Activated CD4-positive, alpha-beta T cell treated with anti-CD3 and anti-CD28 coated beads, Interleukin-2, amount 50 U/mL, for 1 hour (primary cell): ENCODE measurements at places on chromosomes 13 and 19.

DNA sequence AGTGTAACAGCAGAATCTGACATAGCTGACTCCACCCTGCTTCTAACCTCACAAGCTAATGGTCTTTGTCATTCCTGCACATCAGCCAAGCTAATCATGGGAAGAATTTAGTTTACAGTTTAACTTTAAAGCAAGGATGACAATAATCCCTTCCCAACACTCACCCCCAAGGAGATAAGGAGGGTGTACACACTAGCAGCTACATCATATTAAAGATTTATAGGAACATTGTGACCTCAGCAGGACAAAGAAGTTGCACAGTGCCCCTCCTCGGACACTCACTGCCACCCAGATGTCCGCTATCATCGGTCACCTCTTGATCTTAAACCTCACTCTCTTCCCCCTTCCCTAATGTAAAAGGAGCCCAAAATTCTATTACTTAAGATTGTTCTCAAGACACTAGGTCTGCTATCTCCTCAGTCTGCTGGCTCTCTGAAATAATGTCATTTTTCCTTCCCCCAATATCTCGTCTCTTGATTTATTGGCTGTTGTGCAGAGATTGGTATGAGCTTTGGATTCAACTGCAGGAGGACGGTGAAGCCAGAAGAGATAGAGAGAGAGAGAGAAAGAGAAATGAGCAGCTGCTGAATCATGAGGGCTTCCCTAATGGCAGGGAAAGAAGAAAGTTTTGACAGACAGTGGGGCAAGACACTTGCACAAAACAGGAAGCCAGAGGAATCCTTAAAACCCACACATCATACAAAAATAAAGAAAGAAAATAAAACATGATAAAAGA is 17.5 kb upstream of the FFAR2 start:
- no peak for DNase-seq

- DNase-seq: no peak
These were observed 136.4 kb upstream of the HTR2A start for GRCh38 chr13:47033216-47033615.

- no peak for DNase-seq
These were observed 92.5 kb downstream of the ITGBL1 start for GRCh38 chr13:101544979-101545378.

DNA sequence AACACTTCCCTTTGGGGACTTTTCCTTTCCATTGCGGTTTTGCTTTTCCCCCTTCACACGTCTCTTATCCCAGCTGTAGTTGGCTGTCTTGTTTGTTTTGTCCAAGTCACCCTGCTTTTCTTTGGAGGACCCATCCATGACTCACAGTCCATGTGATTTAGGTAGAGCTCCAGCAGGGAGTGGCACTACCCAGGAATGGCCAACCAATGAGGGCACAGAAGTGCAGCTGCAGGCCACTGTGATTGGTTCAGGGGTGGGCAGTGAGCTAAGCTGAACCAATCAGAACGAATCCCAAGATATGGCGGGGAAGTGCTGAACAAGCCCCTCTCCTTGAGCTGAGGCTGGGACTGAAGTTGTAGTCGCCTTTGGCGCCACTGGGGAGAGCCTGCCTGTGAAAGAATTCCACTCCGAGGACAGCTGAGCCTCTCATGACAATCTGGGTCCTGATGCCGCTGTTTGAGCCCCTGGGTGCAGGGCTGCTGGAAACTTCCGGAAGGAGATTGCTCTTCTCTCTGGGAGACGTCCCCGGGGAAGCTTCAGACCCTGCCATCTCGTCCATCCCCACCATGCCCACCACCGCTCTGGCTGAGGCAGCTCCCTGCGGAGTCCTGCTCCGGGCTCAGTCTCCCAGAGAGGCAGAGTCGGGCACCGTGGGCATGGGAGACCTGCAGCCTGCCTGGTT is 62.9 kb upstream of the URI1 start:
- DNase-seq: no peak

GRCh38 chr19:49058562-49058961 is 1.0 kb upstream of the CGB7 start:
- DNase-seq: no peak

- DNase-seq: no peak
These were observed 183.9 kb upstream of the TSHZ3 start for GRCh38 chr19:31533114-31533513.

GRCh38 chr13:66618702-66619101 is 611.4 kb downstream of the PCDH9 start:
- DNase-seq: no peak

DNA sequence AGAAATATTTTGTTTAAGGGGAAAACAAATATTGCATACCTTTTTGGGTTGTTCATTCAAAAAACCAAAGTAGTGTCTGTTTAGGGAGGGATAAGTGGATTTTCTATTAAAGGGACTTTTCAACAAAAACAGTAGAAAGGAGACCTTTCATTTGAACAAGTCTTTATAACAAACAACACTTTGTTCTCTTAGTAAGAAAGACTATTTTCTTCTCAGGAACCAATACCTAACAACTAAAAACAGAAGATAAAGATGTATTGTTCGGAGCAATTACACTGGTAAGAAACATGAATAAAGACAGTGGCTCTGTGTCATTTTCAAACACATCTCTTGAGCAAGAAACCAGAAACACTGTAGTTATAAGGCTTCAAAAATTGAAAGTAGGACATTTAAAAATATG is 1610.1 kb upstream of the PCDH20 start:
- no peak for DNase-seq
